ENCODE measurements at places on chromosomes 11 and 22.

- DNase-seq = peak; percentile 77
Measured at GRCh38 chr11:46309814-46310259, 32.4 kb downstream of the CREB3L1 start.

DNA sequence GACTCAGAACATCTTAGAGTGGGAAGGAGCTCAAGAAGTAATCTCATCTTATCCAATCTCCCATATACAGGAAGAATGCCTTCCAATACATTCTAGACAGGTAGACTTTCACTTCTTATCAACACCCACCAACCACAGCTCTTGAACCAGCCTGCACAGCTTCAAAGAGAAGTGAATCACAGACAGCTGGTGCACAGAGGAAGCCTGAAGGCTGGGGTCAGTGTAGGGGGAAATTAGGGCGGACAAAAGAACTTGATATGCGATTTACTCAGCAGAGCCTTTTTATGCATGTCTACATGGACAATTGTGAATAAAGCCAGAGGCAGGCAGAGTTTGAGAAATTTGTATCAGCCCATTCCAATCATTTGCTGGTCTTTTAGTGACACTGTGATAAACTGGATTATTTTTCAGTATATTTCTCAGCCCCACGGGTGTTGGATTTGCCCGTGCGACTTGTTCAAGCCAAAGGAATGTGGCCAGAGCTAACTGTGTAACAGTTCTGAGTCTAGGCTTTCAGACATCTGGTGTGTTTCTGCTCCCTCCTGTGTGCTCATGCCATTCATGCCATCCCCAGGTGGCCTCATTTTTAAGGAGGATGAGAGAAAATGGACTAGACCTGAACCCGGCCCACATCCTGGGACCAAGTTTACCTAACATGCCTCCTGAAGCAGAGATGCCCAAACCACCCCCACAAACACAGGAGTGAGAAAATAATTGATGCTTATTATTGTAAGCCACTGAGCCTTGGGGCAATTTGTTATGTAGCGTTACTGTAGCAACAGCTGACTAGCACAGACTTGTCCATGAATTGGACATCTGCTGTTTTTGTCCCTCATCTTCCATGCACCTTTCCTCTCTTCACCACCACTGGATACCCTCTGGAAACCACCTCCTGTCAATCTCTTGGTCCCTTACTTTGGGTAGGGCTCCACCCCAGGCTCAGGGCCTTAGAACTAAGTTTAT is 137.5 kb upstream of the HSD17B12 start:
- no peak for DNase-seq

DNA sequence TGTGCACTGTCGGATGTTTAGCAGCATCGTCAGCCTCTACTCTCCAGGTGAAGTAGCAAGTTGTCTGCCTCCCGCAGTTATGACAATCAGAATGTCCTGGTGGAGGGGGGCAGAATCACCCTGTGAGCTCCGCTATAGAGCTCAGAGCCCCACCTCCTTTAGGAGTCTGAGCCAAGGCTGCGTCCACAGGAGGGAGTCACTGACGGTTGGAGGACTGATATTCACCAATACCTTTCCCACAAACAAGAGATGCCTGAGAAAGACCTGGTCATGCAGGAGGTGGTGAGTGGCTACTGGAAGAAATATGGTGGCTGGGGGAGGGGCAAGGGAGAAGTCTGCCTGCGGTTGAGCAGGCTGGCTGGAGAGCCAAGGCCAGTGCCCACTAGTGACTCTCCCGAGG is 41.7 kb upstream of the ADA2 start:
- DNase-seq = no peak

- DNase-seq = no peak
Measured at GRCh38 chr22:28711820-28712777, 29.5 kb downstream of the CHEK2 start.

GRCh38 chr22:36395055-36395849 is 7.5 kb upstream of the MYH9 start:
- no peak for DNase-seq

- no peak for DNase-seq
Measured at GRCh38 chr22:37018086-37018814, 997 bp downstream of the TST start.

All from GM13977 (cell line).